ENCODE measurements at places on chromosomes 7 and 10.
A peak's percentile ranks its signal among the peaks of the same experiment; 100 is the strongest.

- DNase-seq: no peak
These were observed 355.3 kb downstream of the ARL4A start for GRCh38 chr7:13042605-13043236.

DNA sequence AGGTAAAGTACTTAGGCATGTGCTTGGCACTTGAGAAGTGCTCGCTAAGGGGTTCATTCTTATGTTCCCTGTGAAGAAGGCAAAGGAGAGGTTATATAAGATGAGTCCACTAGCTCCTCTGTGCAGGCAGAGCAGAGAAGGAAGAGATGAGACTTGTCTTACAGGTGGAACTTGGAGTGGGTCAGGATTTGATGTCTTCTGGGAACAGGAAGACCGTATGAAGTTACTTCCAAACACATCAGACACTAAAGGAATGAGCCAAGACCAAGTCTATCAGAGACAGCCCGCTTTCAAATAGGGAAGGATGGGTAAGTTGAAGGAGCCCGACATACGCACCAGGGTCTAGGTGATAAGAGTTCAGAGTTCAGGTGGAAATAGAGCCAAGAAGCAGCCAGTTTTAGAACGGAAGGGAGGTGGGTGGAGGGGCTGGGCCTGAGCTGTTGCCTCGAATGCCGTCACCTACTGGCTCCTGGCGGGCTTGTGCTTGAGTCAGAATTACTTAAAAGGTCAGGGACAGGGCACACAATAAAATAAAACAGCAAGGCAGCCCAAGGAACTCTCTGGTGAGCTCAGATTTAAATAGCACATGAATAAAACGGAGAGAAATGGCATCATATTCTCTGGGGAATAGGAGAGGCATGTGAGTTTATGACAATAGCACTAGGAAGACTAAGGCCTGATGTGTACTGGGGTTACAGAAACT, 56.1 kb upstream of the GRB10 start:
- no peak for DNase-seq

DNA sequence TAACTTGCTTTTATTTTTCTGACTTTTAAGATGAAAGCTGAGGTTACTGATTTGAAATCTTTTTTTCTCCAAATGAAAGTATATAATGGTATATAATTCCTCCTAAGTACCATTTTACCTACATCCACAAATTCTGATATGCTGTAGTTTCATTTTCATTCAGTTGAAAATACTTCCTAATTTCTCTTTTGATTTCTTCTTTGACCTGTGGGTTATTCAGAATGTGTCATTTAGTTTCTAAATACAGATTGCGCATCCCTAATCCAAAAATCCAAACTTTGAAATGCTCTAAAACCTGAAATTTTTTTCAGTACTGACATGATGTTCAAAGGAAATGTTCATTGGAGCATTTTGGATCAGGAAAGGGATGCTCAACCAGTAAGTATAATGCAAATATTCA, 168.7 kb downstream of the CELF2 start:
- DNase-seq: no peak

- peak; percentile 54 for DNase-seq
These were observed 51.9 kb downstream of the ZNF365 start for GRCh38 chr10:62426086-62426485.

All from activated T-cell treated with anti-CD3 and anti-CD28 coated beads, Interleukin-2, amount 50 U/mL, for 72 hours (primary cell).